ENCODE measurements at places on chromosomes 11 and 22.

DNA sequence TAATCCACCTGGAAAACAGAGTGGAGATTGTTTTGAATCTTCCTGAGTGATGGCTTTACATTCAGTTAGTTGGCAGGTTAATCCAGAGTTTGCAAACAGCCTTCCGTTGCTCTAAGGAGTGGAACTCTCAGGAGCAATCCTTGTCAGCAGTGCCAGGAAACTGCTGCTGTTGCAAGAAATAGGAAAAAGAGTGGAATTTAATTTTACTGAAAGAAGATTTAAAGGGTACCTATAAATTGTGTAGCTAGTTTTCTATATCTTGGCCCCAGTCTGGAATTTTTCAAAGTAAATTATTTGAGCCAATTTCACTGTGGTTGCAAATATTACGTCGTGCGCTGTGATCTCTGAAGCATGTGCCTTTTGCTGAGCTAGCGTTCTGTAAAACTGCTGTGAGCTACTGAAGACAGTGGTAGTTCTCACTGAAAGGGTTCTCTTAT is 55.5 kb upstream of the SLC5A12 start:
- no peak for DNase-seq

GRCh38 chr11:76392870-76393269 is 11.7 kb downstream of the GVQW3 start:
- no peak for DNase-seq

DNA sequence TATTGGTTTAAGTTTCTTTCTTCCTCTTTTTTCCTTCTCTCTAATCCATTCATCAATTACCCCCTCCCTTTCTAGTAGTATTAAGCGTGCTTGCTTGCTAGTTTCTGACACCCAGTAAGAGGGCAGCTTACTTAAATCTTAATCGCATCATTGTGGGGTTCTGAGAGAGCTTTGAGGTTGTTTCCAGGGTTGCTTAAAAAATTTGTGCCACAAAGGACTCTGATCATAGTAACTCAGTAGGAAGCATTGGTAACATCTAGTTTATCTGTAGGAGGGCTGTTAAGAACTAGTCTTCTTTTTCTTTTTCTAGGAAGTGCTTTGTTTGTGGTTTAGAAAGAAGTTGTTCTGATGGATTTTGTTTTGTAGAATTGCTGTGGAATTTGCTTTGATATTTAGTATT is 45.3 kb downstream of the TMEM135 start:
- no peak for DNase-seq

DNA sequence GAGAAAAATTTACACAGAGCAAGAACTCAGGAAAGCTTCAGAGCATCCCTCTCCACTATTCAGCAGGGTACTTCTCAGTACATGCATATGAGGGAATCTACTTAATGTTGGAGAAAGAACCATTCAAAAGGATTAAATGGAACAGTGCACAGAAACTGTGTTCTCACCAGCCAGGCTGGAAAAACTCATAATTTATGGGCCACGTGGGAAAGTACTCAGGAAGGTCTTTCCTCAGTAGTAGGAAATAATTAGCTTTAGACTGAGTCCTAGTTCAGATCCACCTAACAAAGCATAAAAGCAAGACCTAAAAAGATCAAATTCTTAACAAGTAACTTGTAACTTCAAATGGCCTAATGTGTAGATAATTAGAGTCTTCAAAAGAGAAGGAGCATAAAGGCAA is 134.0 kb downstream of the FAM76B start:
- DNase-seq, result no peak

DNA sequence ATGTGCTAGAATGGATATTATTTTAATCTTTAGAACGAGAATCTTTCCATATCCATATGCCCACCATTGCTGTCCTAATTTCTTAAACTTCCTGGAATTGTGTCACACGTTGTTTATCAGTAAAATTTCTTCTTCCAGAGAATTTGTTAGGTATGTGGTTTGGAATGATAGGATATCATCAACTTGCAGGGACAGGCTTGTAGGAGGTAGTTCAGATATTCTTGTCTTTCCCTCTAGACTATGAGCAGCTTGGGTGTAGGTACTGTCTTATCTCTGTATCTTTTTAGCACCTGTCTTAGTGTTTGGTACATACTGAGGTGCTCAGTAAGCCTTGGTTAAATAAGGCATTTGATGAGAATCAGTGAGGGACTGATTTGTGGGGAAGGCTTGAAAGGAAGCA is 3.4 kb downstream of the CTNND1 start:
- no peak for DNase-seq

GRCh38 chr11:36313750-36314433 is 17.8 kb downstream of the PRR5L start:
- no peak for DNase-seq

DNA sequence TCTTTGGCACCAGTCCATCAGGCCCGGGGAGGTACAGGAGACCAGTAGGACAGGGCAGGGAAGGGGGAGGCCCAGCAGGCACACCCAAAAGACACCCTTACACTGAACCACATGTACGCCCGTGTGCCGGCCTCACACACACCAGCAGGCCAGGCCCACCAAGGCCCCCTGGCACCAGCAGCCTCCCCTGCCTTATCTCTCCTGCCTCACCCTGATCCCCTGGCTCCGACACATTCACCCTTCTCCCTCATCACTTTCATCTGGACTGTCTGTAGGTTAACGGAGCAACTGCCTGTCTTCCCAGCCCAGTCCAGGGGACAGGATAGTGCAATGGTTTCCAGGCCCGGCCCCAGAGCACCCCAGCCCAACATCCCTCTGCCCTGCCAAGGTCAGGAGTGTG is 4.9 kb downstream of the CDKN1C start:
- no peak for DNase-seq

DNA sequence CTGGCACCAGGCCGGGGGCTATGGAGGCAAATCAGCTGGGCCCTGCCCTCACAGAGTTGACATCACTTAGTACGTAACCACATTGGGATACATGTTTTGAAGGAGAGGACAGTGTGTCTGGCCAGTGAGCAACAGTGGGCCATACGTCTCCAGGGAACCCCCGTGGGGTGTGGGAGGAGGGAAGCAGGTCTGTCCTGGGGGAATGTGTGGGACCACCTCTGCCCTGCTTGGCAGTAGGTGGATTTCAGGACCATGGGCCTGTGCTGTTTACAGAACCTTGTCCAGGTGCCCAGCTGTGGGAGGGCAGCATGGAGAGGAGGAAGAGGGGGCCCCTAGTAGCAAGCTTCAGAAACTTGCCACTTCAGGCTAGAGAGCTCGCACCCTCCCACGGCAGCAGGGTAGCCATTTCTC is 21.0 kb downstream of the P2RY2 start:
- DNase-seq, result no peak

- DNase-seq, result no peak
Observed at GRCh38 chr11:17371614-17372013, 16.8 kb downstream of the KCNJ11 start.

GRCh38 chr11:43516316-43516850 is 157.7 kb downstream of the TTC17 start:
- no peak for DNase-seq

- DNase-seq, result no peak
Observed at GRCh38 chr11:44611687-44612434, 46.4 kb downstream of the CD82 start.

DNA sequence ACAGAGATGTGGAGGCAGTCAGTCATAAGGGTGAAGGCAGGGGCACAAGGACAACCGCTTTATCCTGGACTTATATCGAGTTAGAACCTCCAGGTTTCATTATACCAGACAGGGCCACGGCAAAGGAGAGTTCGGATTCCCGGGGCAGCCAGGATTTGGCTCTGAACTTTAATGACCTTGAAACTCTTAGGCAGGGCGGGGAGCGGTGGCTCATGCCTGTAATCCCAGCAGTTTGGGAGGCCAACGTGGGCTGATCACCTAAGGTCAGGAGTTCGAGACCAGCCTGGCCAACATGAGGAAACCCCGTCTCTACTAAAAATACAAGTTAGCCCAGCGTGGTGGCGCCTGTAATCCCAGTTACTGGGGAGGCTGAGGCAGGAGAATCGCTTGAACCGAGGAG is 1.1 kb upstream of the MYRF start:
- DNase-seq, result no peak

DNA sequence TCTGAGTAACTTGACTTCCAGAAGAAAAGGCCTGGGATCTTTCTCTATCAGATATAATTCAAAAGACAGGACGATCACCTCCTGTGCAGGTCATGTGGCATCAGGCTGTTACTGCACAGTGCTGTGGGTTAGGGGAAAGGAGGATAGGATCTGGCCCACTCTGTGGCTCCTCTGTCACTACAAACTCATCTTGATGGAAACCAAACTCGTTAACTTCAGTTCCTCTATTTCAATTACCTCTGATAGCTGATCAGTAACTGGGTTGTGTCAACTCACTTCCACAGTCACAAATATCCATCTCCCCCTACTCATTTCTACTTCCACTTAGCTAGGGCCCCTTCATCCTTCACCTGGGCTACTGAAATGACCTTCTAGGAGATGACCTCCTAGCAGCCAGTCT is 95.2 kb downstream of the RCN1 start:
- DNase-seq, result no peak

- DNase-seq, result no peak
Observed at GRCh38 chr22:26481694-26482093, 1.9 kb downstream of the HPS4 start.

DNA sequence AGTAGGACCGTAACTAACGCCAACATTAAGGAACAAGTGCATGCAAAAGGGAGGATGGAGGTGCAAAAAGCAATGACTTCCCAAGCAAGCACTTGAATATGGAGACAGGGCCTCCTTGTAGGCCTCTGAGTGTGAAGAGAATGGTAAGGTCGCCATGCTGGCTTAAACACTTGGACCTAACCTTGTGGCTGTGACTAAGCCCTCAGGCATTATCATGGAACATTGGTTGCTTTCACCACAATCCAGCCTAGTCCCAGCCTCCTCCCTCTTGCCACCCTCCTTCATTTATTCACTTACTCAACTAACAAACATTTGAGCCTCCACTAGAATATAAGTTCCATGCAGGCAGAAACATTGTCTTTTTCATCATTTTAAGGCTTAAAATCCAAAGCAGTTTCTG is 11.9 kb upstream of the SYTL2 start:
- no peak for DNase-seq

DNA sequence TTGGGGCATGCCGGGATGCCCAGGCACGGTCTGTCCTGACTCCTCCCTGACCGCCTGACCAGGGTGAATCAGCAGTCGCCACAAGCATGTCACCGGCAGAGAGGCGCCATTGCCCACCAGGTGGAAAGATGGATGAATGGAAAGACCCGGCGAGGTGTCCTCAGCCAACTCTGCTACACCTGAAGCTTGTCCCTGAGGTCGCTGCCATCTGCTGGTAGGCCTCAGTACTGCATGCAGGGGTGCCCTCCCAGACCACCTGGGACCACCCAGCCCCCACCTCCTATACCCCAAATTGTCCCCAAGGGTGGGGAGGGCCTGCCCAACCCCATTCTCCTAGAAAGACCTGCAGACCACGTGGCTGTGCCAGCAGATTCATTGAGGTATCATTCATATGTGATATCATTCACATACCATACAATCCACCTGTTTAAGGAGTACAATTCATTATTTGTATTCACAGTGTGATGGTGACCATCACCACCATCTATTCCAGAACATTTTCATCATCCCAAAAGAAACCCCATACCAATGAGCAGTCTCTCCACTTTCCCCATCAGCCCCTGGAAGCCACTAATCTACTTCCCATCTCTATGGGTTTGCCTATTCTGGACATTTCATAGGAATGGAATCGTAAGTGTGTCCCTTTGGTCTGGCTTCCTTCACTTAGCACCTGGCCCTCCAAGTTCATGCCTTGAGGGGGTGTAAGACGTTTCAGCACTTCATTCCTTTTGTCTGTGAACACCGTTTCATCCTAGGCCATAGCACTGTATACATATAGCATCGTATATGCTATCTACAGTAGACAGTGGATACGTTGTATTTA is 17.5 kb downstream of the FGF3 start:
- DNase-seq, result no peak

DNA sequence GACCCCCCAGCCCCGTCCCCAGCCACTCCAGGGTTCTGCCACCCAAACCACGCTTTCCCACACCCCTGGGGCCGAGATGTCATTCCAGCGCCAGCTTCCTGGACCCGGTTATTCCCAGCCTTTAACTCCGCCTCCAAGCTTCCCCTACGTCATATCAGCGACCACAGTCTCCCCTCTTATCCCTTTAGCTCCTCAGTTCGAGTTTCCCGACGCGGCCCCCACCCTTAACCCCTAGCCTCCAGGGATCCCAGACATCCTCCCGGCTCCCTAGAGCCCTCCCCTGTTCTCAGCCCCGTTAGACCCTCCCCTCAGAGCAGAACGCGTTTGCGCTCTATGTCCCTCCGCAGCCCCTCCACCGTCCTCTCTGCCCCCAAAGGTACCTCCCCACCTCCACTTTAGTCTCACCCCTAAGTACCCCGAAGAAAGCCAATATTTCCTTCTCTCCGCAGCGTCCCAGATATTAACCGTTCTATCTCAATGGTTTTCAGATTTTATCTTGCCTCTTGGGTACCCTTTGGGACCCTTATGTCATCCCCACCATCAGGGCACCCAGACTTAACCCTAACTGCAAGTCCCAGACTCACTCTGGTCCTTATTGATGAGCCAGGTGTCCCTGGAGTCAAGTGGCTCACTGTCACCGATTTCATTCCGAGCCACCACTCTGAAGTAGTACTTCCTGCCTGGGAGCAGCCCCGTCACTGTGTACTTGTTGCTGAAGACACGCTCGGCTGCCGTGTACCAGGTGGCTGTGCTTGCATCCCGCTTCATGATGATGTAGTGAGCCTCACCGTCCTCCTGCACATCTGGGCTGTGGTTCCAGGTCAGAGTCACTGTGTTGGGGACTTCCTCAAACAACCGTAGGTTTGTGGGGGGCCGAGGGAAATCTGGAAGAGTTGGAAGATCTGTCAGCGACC is 8.0 kb downstream of the TMEM86A start:
- no peak for DNase-seq

- no peak for DNase-seq
Observed at GRCh38 chr11:57773026-57773598, 11.5 kb downstream of the CTNND1 start.

- no peak for DNase-seq
Observed at GRCh38 chr11:126339073-126339862, 16.2 kb upstream of the ST3GAL4 start.

DNA sequence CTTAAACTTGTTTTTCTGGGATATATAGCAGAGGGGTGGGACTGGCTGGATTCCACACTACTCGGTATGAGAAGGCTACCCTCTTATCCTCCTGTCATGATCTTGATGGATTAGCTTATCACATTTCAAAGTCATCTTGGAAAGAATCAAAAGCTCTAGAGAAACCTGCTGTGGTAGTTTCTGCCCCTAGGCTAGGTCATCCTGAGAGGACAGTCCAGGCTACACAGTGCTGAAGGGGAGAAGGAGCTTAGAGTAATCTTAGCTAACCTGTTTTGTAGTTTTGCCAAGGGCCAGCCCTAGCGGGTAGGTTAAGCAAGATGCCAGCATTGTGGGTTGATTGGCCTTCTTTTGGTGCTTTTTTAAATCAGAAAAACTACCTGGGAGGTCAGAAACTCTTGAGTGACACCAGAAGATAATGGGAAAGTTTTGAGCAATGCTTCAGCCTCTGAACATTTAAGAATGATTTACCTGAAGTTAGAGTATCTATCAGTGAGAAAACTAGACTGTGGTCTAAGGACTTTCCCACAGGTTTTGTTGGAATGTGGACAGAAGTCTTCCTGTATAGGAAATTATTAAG is 21.3 kb downstream of the PIWIL4 start:
- DNase-seq, result no peak

GRCh38 chr11:36350137-36350513 is 54.0 kb downstream of the PRR5L start:
- no peak for DNase-seq
